ENCODE measurements at places on chromosomes 3 and 15. TPM values are rescaled to one million over a fixed set of nuclear protein-coding genes. Genes with fewer than 3 reads are reported as not detected.

The COL6A5 gene
- total RNA-seq, result not detected

The RRP9 gene
- 22.8 TPM for total RNA-seq

The ENTPD3 gene
- total RNA-seq, result not detected

DNA sequence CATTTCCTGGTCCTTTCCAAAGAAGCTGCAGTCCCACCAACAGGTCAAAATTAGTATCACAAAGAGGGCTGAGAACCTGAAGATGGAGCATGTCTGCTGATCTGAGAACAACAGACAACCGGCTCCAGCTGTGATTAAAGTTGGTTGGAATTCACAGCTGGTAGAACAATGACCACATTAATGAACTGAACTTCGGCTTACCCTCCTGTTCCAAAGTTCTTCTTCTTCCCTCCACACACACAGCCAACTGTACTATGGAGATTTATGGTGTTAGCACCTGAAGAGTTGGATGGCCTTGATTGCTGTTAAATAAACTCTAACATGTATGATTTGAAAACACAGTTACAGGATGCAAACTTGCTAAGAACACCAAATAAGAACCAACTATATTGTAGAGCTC, 27.4 kb upstream of the ROPN1 start:
- no peaks in the 10 kb centered on the region for H3K36me3 ChIP-seq
- no peak overlapping the region for H3K27ac ChIP-seq

DNA sequence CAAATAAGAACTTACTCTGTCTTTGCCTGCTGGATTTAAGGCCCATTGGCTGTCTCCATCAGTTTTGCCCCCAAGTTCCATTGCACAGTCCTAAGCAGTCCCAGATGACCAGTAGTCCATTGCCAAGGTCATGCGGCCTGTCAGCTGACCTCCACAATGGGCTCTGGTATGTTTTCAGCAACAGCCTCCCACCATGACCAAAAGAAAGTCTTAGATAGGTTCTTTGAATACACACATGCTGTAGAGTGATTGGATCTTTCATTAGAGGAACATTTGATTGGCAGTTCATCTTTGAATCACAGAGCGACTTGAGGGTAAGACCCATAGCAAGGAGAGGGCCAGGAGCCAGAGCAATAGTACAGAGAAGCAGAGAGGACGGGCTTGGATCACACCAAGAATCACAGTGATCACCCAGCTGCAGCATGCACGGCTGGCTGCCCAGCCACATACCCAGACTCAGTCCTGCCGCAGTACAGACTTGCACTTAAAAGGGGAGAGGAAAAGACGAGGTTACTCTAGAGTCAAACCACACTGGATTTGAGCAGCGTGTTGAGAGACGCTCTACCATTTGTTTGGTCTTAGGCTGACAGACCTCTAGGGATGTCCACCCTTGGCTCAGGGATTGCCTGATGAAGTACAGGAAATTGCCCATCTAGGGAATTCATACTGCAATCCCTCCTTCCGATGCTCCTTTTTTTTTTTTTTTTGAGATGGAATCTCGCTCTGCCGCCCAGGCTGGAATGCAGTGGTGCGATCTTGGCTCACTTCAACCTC, 50.4 kb downstream of the APH1B start:
- no peak overlapping the region for H3K4me3 ChIP-seq
- no peak for DNase-seq
- H3K36me3 ChIP-seq, result no peaks in the 10 kb centered on the region
- H3K27ac ChIP-seq, result no peak overlapping the region

GRCh38 chr3:90069748-90070147, 962.3 kb downstream of the EPHA3 start:
- no peaks in the 10 kb centered on the region for H3K27me3 ChIP-seq
- DNase-seq, result no peak
- no peak overlapping the region for H3K27ac ChIP-seq
- peaks cover 9% of the 10 kb centered on the region for H3K4me1 ChIP-seq
- no peak overlapping the region for H3K4me3 ChIP-seq
- H3K36me3 ChIP-seq, result no peaks in the 10 kb centered on the region

GRCh38 chr3:15629860-15630597, 28.5 kb downstream of the BTD start:
- peaks cover 62% of the 10 kb centered on the region for H3K4me1 ChIP-seq
- H3K36me3 ChIP-seq, result peaks cover 1% of the 10 kb centered on the region
- peak overlapping the region; percentile 98 for H3K27ac ChIP-seq
- no peak for DNase-seq

DNA sequence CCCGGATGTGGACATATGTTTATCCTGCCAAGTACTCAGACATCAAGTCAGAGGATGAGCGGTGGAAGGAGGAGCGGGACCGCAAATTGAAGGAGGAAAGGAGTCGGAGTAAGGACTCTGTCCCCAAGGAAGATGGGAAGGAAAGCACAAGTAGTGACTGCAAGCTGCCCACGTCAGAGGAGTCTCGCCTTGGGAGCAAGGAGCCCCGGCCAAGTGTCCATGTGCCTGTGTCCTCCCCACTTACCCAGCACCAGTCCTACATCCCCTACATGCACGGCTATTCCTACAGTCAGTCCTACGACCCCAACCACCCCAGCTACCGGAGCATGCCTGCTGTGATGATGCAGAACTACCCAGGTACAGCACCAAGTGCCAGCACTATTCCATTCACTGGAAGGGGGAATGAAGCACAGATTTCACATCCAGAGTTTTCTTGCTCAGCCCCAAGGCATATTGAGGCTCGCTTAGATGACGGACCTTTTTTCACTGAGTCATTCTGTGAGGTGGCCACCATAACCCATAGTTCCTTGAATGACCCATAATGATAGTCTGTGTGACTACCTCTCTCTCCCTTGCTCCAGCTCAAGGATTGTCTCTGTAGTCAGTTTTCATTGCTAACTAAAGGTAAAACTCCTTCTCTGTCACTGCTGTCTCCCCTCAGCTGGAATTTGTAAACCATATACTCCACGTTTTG, 97.1 kb downstream of the RBPMS2 start:
- no peak overlapping the region for H3K27ac ChIP-seq
- H3K4me1 ChIP-seq, result no peaks in the 10 kb centered on the region
- H3K4me3 ChIP-seq, result no peak overlapping the region
- no peaks in the 10 kb centered on the region for H3K27me3 ChIP-seq
- DNase-seq, result no peak

DNA sequence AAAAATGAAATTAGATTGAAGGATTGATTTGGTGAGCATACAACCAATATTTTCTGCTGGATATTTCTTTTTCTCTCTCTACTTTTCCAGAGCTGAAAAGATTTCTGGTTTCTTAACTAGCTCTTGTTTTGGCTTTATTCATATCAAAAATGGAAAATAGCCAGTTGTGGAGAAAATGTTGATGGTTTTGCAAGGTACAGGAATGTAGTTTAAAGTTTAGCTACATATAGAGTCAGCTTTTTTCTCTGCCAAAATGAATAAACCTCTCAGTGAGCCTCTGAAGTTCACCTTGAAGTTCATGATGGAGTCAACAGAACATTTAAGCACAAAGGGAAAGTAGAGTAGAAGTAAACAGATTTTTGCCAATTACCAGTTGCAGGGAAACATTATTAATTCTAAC, 720.5 kb upstream of the ALCAM start:
- peaks cover 7% of the 10 kb centered on the region for H3K4me1 ChIP-seq
- H3K27ac ChIP-seq, result no peak overlapping the region
- no peak for DNase-seq
- H3K4me3 ChIP-seq, result no peak overlapping the region

GRCh38 chr3:14455571-14456317, 53.3 kb downstream of the SLC6A6 start:
- H3K27me3 ChIP-seq, result no peaks in the 10 kb centered on the region
- H3K4me1 ChIP-seq, result peaks cover 35% of the 10 kb centered on the region
- no peak for DNase-seq
- H3K27ac ChIP-seq, result no peak overlapping the region
- peaks cover 17% of the 10 kb centered on the region for H3K36me3 ChIP-seq

DNA sequence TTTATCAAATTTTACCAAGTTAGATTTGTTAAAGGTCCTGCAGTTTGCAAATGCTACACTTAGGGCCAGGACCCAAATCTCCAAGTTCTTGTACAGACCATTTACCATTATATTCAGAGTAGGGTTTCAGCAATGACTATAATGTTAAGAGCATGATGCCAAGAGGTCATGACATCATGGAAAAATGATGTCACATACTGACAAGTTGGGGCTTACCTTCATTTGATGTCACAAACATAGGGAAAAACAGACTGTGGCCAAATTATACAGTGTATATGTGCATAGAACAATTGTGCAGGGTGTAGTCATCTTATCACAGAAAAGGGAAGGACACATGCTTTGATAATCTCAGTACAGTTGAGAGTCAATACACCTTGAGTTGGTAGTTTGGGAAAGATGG, 10.1 kb upstream of the THRB start:
- peaks cover 21% of the 10 kb centered on the region for H3K4me1 ChIP-seq
- no peak overlapping the region for H3K4me3 ChIP-seq
- no peaks in the 10 kb centered on the region for H3K27me3 ChIP-seq
- no peaks in the 10 kb centered on the region for H3K36me3 ChIP-seq
- no peak for DNase-seq
- no peak overlapping the region for H3K27ac ChIP-seq

DNA sequence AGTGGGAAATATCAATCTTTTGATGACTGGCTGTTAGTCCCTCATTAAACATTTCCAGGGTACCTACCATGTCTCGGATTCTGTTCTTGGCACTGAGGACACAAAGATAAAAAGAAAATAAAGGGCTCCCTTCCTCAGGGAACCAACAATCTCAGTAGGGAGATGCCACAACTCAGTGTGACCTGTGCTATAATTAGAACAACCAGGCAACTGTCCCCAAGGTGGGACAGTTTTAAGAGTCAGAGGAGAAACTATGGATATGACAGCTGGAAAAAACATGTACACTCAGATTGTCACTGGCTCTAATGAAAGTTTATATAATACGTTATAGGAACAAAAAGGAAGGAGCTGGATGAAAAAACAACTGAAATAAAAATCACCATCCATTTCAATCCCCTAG, 23.3 kb upstream of the CMTM8 start:
- peaks cover 12% of the 10 kb centered on the region for H3K4me1 ChIP-seq
- H3K27me3 ChIP-seq, result no peaks in the 10 kb centered on the region
- H3K4me3 ChIP-seq, result no peak overlapping the region
- DNase-seq, result no peak

DNA sequence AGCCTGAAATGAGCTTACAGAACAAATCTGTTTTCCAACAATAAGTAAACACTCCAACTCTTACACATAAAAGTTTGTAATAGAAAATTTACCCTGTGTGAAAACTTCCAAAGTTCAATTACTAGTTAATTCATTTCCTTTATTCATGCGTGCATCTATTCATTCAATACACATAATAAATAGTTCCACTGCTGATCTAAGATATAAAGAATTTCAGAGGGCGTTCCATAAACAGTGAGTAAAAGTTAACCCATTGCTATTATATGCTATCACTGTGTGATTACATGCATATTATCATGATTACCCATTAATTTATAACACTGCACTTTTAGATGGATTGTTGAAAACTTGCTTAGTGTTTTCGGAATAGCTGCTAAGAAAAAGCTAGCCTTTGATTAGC, 36.2 kb upstream of the CFAP20DC start:
- no peaks in the 10 kb centered on the region for H3K36me3 ChIP-seq
- no peak overlapping the region for H3K27ac ChIP-seq
- H3K27me3 ChIP-seq, result peaks cover 17% of the 10 kb centered on the region
- H3K4me1 ChIP-seq, result peaks cover 4% of the 10 kb centered on the region
